K562 (cell line): ENCODE measurements at places on chromosomes 1 and 21. TPM values are rescaled to one million over a fixed set of nuclear protein-coding genes. Genes with fewer than 3 reads are reported as not detected.

DNA sequence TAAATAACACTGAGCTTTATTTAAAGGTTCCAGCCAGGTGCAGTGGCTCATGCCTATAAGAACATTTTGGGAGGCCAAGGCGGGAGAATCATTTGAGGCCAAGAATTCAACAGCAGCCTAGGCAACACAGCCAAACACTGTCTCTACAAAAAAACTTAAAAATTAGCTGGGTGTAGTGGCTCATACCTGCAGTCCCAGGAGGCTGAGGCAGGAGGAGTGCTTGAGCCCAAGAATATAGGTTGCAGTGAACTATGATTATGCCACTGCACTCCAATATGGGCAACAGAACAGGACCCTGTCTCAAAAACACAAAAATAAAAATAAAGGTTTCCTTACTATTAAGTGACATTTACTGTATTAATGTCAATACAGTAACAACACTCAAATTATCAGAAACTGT is 2.1 kb downstream of the TAF12 start:
- DNase-seq, result no peak

- no peak for DNase-seq
These were observed 41.2 kb downstream of the TNR start for GRCh38 chr1:175702079-175702795.

The PODN gene
- 0.09 TPM in 1 of 2 replicates, not detected in the other for total RNA-seq

The CACHD1 gene
- total RNA-seq, result 0.04 and 0.07 TPM in 2 replicates

- DNase-seq, result no peak
These were observed 354.8 kb upstream of the BRINP3 start for GRCh38 chr1:190832511-190832910.

- no peak for DNase-seq
These were observed 1.3 kb downstream of the TGFBR3 start for GRCh38 chr1:91884459-91885212.

The ENAH gene
- total RNA-seq, result 0.55 and 0.85 TPM in 2 replicates

- no peak for DNase-seq
These were observed 11.3 kb upstream of the MARK1 start for GRCh38 chr1:220516722-220517042.

- no peak for DNase-seq
These were observed 40.1 kb upstream of the C1orf174 start for GRCh38 chr1:3940081-3940753.

DNA sequence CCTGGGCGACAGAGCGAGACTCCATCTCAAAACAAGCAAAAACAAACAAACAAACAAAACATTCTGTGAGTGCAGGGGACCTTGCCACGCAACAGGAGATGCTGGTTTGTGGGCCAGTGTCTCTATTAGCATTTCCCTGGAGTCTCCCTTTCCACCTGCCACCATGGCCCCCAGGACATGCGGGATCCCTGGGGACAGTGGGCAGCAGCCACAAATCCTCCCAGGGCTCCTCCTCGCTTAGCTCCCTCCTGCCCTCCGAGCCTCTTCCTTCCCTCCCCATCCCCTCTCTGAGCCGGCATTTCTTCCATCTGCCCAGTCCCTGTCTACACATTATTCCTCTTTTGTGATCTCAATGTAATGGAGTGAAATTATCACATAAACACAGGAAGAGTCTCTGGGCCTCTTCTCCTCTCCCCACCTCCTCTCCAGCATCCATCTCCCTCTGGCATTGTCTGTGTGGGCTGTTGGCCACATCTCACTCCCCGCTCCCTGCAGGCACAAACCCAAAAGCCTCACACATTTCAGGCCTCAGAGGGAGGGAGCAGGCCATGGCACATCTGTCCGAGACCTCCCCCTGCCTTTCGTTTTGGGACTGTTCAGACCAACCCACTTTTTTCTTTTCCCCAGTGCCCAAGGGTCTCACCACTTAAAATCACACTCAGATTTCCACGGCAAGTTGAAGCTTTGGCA is 144.3 kb downstream of the MIS18A start:
- no peak for DNase-seq

DNA sequence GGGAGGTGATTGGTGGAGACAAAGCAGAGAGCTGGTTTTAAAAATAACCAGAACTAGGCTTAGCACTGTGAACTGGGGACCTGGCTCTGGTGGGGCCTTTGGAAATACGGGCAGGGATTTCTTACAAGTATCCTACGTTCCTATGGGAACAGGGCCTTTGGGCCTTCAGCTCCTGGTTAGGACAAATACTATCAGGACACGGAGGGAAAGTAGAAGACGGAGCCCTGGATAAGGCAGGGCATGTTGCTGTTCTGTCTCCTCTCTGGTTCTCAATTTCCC is 5.3 kb upstream of the MYOG start:
- no peak for DNase-seq

The KCNJ10 gene
- total RNA-seq, result not detected in 2 replicates

DNA sequence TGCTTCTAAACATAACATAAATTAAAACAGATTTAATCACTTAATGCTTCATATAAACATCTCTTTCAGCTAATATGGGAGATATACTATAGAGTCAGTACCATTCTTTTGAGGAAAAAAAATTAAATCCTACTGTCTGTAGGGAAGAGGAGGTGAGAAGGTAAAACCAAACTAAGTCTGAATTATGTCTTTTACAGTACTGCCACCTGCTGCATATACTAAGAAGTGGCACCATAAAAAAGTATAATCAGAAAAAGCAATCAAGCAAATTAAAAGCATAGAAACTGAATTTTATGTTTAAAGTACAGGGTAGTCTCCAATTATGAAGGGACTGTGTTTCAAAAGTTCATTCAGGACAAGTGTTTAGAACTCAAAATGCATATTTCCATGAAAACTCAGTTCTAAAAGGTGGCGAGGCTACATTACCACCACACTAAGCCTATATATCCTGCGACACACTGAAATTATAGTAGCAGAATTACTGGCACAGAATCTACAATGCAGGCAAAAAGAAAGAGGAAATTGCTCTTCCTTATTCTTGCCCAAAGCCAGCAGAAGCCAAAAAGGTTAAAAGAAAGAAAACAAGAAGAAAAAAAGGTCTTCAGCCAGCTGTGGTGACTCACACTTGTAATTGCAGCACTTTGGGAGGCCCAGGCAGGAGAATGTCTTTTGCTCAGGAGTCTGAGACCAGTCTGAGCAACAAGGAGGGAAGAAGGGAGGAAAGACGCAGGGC is 9.0 kb downstream of the NSL1 start:
- DNase-seq, result no peak

GRCh38 chr1:176954242-176954641 is 210.3 kb downstream of the ASTN1 start:
- DNase-seq, result peak; percentile 18

DNA sequence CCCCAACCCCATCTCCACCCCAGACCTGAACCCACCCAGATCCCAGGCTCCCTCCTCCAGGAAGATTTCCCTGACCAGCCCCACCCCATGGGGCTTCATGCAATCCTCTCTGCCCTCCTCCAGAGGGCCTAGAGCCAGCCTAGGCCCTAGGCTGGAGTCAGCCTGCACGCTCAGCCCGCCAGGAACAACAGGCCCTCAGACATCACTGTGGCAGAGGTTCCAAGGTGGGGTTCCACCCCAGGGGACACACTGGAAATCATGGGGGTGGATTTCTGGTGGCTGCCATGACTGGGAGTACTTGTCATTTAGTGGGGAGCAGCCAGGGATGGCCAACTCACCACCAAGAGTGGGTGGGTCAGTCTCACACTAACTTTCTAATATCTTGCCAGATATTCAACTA is 122.0 kb downstream of the GLIS1 start:
- DNase-seq, result no peak

- no peak for DNase-seq
These were observed 4.7 kb upstream of the ABCB10 start for GRCh38 chr1:229563241-229563640.

- DNase-seq, result no peak
These were observed 68.0 kb downstream of the MEGF6 start for GRCh38 chr1:3543076-3544039.

- DNase-seq, result no peak
These were observed 49.0 kb downstream of the LRRC53 start for GRCh38 chr1:74463333-74463988.

DNA sequence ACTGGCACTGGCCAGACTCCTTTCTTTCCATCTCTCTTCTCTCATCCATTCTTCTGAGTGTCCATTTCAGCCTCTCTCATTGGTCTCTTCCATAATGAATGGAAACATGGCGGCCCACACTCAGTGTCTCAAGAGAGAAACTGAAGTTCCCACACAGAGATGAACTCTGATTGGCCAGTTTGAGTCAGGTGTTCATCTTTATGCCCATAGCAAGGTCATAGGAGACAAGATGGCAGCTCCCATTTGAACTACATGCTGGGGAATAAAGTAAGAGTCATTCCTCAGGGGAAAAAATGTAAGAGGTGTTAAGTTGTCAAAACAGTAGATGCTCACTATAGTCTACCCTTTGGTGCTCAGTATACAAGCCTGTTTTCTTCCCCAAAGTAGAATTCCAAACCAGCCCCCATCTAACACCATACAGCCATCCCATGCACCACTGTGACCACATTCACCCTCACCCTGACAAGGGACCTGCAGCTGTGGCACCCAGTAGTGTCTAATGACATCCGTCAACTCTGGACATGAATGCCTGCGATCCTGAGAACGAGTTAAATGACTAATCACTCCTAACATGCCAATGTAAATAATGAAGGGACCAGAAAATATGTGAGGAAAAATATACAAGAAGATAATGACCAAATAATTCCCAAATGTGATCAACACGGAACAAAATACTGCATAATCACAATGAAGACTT is 12.4 kb downstream of the CDA start:
- peak; percentile 42 for DNase-seq

- DNase-seq, result no peak
These were observed 852 bp downstream of the TMEM50A start for GRCh38 chr1:25338986-25339385.

The MCL1 gene
- 200 and 224 TPM in 2 replicates for total RNA-seq
